Stimulated activated CD8-positive, alpha-beta memory T cell treated with anti-CD3 and anti-CD28 coated beads, Interleukin-7, amount 100 ng/mL, for 48 hours (primary cell): ENCODE measurements at places on chromosomes 1 and 21.

GRCh38 chr1:205626216-205626615 lies 5.6 kb downstream of the ELK4 start:
- DNase-seq, result no peak

DNA sequence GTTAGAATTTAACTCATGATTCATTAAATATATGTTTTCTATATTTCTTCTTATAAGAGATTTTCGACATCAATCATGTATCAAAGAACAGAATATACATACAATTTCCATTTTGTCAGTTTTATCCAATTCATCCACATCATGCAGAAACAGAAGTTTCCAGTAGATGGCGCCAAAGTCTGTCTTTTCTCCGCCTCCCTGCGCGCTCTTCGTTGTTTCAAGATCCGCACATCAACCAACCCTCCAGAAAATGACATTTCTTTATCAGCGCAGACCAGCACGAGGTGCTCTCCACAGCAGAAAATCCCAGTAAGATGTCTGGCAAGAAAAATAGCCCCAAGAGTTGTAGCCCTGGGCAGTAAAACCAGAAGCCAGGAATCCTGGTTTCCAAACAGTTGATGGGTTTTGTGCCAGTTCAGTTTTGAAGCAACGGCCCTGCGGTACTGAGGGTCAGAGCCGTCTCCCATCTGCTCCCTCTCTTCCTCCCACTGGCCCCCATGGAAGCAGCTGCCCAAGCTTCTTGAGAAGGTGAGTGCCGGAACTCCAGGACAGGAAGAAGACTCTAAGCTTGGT lies 38.6 kb upstream of the GPR137B start:
- DNase-seq, result no peak

GRCh38 chr21:32233055-32233546 lies 45.7 kb downstream of the MIS18A start:
- DNase-seq, result no peak

DNA sequence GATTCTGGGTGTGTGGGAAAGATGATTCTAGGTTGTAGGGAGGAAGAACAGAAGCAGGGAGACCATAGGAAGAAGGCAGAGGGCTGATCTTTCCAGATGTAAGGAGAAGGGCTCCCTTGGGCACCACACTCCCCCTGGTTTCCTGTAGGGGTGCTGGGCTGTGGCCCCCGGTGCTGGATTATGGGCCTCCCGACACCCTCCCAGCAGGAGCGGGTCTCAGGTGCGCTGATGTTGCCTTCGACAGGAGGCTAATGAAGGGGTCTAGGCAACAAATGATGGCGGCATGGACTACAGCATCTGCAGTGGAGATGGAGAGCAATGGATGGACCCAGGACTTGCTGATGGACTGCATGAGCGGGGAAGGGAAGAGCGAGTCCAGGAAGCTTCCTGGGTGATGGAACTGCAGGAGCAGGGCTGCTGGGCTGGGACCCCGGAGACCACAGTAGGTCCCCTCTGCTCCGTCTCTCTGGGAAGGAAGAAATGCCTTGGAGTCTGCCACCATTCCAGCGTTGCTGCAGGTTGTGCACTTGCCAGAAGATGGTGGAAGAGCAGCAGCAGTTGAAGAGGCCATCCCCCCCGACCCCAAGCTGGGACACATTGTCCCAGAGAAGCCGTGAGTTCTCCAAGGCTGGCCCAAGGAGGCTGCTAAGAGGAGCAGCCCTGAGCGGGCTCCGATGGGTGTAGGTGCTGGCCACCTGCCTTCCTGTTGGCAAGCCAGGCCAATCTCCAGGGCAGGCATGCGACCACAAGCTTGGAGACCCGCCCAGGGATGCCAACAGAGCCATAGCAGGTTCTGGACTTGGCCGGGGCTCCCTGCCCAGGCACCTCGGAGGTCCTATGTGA lies 95.4 kb upstream of the VAMP3 start:
- no peak for DNase-seq

DNA sequence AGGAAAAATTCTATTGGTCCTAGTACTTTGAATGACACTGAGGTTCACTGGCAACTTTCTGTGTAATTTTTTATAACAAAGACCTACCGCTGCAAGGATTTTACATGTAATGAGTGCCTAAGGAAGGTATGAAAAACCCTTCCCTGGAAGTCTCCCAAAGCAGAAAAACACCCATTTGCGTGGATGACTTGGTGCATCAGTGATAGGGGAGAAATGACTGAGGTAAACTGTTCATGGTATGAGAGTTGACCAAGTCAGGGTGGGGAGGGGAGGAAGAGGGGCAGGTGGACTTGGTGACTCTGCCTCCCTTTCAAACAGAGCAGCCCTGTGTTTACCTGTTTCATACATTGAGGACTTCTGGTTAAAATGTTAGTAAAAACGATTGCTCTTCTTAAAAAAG lies 78.8 kb upstream of the IPO9 start:
- DNase-seq, result no peak

DNA sequence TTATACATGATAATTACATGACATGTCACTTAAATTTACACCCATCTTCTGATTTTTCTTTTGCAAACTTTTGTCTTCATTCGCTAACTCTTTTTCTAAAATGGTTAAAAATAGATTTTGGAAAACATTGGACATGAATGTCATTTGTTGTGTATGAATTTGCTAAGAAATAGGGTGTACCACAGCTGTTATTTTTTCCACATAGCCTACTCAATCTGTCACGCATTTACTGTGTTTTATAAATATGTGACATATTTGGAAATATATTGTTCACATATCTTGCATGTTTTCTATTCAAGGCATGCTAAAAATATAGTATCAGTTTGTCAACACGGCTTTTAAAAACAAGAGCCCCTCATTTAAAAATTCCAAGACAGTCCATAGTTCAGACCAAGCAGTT lies 47.9 kb upstream of the TARBP1 start:
- no peak for DNase-seq

- DNase-seq, result no peak
Measured at GRCh38 chr1:157073944-157074685, 25.5 kb downstream of the ETV3L start.

GRCh38 chr1:237341391-237341790 lies 299.4 kb downstream of the RYR2 start:
- DNase-seq, result no peak

GRCh38 chr1:212256369-212256768 lies 28.8 kb upstream of the PPP2R5A start:
- DNase-seq, result no peak

- no peak for DNase-seq
Measured at GRCh38 chr1:147201276-147201675, 23.9 kb downstream of the FMO5 start.
